ENCODE measurements at places on chromosomes 3 and 15.

DNA sequence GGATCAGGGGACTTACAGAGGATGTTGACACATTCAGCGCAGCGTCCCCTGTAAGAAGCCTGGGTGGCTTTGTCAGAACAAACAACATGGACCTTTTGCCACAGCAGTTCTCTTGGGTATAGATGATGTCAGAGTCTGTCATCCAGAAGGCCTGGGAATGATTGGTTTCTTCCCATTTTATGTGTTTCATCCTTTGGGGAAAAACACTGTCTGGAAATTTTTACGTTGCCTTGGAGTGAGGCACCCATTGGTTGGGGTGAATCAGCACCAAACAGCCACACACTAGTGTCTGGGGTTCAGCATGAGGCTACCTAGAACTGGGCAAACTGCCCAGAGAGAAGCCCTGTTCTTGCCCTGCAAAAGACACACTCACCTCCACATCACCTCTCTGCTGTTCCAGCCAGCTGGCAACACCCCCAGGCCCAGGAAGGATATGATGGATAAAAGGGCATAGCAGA lies 123.0 kb downstream of the FAM43A start:
- no peak for DNase-seq

GRCh38 chr3:197539651-197540051 lies 16.1 kb downstream of the BDH1 start:
- DNase-seq, result no peak

- no peak for DNase-seq
These were observed 11.7 kb downstream of the ITGA11 start for GRCh38 chr15:68420186-68420684.

DNA sequence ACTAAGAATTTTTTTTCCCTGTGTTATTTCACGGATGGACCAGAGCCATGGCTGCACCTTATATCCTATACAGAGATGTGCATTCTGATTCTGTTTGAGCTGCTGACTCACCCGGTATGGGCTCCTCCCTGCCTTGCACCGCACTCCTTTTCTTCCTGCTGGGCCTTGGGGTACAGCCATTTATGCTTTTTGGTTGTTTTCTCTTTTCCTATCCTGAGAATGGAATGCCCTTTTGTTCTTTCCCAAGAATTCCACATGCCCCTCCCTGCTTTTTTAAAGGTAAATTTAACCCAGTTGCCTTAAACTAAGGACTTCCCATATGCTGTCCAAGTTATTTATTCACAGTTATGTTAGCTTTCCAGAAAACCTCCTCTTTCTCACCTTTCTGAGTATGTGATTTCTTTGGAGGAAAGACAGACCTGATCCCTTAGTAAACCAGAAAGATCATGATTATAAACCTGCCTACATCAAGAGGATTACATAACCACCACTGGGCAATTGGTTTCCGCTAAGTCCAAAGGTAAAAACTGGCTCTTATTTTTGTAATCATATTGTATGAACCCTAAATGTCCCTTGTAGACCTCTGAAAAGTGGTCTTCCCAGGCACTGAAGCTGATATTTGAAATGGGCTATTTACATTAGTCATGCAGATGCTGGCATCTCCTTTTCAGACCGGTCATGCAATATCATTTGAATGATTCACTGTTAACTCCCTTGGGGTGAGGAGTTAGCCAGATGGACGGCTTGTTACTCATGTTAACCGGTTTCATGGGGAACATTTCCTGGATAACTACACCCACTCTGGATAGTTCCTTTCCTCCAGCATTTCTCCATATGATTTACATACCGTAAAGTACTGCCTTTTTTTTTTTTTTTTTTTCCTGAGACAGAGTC lies 45.5 kb downstream of the TMOD3 start:
- DNase-seq, result no peak

- no peak for DNase-seq
These were observed 74.3 kb downstream of the DCUN1D1 start for GRCh38 chr3:182906036-182906435.

GRCh38 chr15:74903676-74904075 lies 3.0 kb downstream of the FAM219B start:
- no peak for DNase-seq

GRCh38 chr3:62586356-62586755 lies 213.0 kb upstream of the FEZF2 start:
- no peak for DNase-seq

DNA sequence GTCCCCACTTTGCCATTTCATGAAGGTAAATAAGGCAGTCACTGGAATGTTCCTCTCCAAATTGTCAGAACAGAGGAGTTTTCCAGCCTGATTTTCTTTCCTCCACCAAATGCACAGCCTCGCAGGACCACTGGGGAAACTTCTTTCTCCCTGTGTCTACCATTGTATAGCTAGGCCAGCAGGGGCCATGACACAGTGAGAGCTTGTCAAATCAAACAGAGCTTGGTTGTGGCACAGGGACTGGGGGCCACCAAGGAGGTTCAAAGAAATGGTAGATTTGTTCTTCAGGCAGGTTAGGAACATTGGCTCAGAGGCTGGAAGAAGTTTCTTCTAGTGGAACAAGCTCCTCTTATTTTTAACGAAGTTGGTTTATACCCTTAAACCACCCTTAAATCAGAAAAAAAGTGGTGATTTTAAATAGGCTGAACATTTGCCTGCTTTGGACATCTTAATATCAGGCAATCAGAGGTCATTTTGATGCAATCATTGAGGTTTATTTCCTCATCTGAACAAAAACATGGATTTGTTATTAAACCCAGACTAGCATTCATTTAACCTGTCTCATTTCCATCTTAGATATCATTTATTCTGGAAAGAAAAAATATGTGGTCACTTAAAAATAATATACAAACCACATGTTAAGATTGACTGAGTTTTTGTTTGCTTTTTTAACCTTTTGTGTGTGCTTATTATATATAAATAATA lies 105.6 kb downstream of the GTPBP8 start:
- DNase-seq, result no peak

DNA sequence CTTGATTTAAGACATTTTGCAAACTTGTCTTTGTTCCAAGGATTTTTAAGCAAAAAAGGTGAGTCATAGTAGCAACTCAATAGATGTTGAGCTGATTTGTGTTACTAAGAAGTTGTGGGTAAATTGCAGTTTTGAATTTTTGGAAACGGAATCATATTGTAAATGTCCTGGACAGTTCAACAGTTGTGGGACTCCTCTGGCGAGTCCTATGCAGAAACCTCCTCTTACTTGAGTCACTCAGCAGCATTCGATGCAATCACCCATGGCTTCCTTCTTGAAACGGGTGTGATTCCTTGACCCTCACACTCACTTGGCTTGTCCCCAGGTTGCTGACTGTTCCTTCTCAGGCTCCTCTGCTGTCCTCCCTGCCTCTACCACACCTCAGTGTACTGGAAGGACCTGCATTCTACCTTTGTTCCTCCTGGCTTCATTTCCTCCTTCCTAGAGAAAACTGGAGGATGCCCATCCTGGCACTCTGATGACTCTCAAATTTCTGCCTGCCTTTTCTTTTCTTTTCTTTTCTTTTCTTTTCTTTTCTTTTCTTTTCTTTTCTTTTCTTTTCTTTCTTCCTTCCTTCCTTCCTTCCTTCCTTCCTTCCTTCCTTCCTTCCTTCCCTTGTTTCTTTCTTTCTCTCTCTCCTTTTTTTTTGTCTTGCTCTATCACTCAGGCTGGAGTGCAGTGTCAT lies 52.8 kb upstream of the DGKG start:
- DNase-seq, result no peak

GRCh38 chr3:32383136-32383711 lies 8.4 kb upstream of the CMTM7 start:
- no peak for DNase-seq

GRCh38 chr3:194265505-194265892 lies 85.6 kb downstream of the CPN2 start:
- no peak for DNase-seq

- DNase-seq, result no peak
These were observed 110.2 kb upstream of the EPHA3 start for GRCh38 chr3:88997260-88997659.

DNA sequence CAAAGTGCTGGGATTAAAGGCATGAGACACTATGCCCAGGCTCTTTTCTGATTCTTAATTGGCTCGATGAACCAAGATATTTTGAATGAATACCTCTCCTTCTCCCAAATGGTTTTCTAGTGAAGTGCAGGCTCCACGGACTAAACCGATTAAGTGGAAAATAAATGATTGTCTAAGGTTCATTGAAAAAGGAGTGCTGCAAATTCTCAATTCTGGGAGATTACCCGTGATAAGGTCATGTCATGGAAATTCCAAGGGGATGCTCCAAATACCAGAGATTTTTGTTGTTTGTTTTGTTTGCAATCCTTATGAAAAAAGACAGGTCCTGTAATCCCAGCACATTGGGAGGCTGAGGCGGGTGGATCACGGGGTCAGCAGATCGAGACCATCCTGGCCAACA lies 406.9 kb upstream of the TBL1XR1 start:
- no peak for DNase-seq

DNA sequence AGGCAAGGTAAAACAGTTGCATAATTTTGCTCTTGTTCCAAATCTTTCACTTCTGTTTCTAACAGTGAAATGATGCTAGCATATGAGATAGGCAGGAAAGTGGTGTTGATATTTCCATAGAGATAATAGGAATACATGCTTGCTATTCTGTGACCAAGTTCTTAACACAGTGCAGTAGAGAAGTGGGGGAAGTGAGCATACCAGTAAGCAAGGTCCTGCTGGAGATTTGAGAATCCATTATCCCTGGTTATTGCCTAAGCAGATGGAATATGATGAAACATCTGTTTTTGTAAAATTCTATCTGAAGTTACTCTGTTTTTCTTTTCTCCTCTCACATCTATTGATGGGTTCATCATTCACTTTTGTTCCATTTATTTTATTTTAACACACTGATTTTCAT lies 28.7 kb downstream of the USP8 start:
- no peak for DNase-seq

DNA sequence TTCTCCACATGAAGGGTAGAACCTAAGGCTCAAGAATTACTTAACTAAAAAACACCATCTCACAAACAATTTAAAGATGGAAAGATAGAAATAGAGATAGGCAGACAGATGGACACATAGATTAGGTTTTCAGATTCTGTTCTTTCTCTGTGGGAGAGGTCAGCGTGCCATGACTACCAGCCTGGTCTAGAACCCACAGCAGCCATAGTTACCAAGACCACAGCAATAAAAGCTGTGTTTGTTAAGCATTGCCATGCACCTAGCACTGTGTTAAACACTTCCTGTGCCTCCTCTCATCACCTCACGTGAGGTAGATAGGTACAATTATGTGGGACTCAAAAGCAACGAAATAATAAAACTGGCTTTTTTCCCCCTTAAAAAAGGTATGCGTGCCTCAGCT lies 83.1 kb upstream of the TSEN2 start:
- no peak for DNase-seq

DNA sequence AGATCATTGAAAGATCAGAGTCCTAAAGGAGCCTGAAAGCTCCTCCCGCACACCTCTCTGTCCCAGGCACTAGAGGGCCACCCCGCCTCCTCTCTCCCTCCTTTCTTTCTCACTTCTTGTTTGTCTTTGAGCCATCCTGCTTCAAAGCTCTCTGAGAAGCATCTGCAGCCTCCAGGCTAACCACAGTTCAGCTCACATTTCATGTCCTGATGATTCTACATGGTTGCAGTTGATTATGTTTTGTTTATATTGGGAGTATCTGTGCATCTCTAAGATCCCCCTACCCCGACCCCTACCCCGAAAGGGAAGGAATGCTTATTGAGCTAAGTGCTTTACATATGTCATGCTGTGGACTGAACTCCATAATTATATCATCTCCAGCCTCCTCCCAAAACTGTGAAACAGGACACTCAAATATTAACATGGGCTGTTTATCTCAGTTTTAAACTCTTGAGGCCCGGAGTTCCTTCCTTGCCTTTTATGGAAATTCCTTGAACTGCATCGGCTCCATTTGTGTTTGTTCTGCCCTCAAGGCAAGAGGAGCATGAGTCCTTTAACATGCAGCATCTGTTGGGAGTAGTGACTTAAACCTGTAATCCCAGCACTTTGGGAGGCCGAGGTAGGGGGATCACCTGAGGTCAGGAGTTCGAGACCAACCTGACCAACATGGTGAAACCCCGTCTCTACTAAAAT lies 30.9 kb downstream of the MGLL start:
- DNase-seq, result no peak

GRCh38 chr3:69197922-69198530 lies 75.6 kb upstream of the LMOD3 start:
- no peak for DNase-seq

- DNase-seq, result no peak
These were observed 5.5 kb downstream of the SEMA5B start for GRCh38 chr3:123021996-123022510.

DNA sequence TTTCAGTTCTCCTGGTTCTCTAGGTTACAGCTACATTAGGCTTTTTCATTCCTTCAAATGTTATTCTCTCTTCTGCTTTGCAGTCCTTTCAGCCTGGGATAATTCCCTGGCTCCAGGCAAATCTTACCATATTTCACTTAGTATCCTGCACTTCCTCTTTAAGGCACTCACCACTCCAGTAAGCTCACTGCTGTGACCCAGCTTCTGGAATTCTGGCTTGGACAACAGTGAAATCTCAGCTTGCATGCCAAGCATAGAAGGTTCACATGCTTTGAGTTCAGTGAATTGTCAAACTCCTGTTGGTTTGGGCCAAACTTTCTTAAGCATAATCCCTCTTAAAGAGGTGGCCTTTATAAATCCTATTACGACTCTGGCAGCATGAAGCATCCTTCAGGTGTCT lies 69.4 kb downstream of the SCN10A start:
- no peak for DNase-seq

DNA sequence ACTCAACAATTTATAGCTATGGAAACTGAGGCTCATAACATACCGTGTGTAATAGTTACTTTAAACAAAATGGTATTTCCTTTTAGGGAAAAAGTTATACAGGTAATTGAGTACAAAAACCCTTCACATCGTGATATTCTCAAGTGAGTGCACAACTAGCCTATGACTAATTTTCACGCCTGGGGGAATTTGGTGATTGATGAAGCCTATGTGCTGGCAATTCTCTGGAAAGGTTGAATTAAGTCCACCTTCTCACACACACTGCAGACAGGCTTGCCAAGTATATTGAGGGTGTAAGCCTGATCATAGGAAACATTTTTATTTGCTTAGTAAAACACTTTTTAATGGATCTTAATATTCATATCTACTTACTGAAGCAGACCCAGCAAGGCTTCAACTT lies 41.3 kb upstream of the ROBO2 start:
- no peak for DNase-seq

DNA sequence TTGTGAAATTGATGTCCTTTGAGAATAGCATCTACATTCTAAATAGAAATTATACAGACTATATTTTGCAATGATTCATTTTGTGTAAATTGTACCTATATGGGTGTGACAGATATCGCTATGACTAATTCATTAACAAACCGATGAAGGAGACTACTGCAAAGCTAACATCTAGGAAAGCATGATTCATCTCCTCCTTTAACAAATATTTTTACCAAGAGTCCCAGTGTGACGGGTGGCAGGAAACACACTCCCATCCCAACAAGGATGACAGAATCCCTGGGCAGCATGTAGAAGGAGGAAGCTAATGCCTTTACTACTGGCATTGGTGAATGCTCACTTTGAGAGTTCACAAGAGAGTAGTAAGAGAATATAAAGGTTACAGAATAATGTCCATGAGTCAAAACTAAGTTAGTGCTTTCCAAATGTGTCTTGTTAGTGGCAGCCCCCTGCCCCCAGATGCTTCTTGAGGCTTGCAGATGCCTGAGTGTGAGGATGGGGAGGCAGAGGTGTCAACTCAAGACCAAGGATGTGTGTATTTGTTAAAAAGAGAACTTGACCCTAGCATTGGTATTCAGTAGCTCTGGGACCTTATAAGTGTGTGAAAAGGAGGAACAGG lies 180.6 kb downstream of the FMN1 start:
- no peak for DNase-seq

- DNase-seq, result no peak
These were observed 85.2 kb downstream of the CGNL1 start for GRCh38 chr15:57461541-57461940.

GRCh38 chr3:60839246-60839645 lies 412.0 kb downstream of the FHIT start:
- no peak for DNase-seq
